ENCODE measurements at places on chromosomes 13 and 19. TPM values are rescaled to one million over a fixed set of nuclear protein-coding genes. Genes with fewer than 3 reads are reported as not detected.
A peak's percentile ranks its signal among the peaks of the same experiment; 100 is the strongest.

GRCh38 chr19:34041925-34042521, 130.3 kb upstream of the LSM14A start:
- H3K27ac ChIP-seq: no peak overlapping the region
- H3K4me1 ChIP-seq: no peaks in the 10 kb centered on the region
- H3K27me3 ChIP-seq: no peaks in the 10 kb centered on the region
- DNase-seq: peak; percentile 83
- H3K4me3 ChIP-seq: no peak overlapping the region
- no peaks in the 10 kb centered on the region for H3K36me3 ChIP-seq

GRCh38 chr13:93628136-93628797, 401.7 kb downstream of the GPC6 start:
- H3K27ac ChIP-seq: no peak overlapping the region
- DNase-seq: peak; percentile 38
- H3K4me3 ChIP-seq: no peak overlapping the region
- H3K4me1 ChIP-seq: peaks cover 3% of the 10 kb centered on the region
- no peaks in the 10 kb centered on the region for H3K27me3 ChIP-seq
- H3K36me3 ChIP-seq: peaks cover 5% of the 10 kb centered on the region

DNA sequence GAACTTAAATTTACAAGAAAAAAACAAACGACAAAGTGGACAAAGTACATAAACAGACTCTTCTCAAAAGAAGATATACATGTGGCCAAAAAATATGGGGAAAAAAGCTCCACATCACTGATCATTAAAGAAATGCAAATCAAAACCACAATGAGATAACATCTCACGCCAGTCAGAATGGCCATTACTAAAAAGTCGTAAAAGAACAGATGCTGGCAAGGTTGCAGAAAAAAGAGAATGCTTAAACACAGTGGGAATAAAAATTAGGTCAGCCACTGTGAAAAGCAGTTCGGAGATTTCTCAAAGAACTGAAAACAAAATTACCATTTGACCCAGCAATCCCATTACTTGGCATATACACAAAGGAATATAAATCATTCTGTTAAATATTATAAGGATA, 132.7 kb downstream of the UGGT2 start:
- no peak overlapping the region for H3K4me3 ChIP-seq
- H3K36me3 ChIP-seq: peaks cover 33% of the 10 kb centered on the region
- DNase-seq: no peak
- no peaks in the 10 kb centered on the region for H3K27me3 ChIP-seq

GRCh38 chr13:107291875-107292274, 723.9 kb upstream of the ARGLU1 start:
- no peak overlapping the region for H3K27ac ChIP-seq
- H3K27me3 ChIP-seq: no peaks in the 10 kb centered on the region
- no peak overlapping the region for H3K4me3 ChIP-seq
- DNase-seq: no peak
- no peaks in the 10 kb centered on the region for H3K4me1 ChIP-seq

DNA sequence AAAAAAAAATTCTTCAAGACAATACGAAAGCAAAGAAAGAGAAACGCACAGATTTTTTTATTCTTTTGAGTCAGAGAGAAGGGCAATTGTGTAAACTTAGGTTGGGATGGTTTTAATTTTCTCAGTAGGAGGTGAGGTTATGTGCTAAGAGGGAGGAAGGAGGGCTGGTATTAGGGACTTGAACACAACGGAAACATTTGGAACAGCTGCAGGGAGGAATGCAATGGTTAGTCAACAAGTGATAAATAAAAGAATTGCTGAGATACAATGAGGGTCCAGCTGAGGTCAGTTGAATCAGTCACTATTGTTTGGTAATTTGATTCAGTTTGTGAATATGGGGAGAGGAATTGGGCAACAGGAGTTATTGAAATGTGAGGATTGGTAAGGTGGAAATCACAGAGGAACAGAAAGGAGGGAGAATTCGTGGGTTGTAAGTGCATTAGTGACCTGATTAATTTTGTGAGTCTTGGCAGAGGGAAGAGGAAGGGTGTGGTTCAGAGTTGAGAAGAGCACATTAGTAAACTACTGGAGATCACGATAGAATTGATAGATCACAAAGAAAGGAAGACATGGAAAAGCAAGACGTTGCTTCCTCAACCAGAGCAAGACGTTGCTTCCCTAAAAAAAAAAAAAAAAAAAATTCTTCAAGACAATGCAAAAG, 499.5 kb upstream of the SPRY2 start:
- H3K27me3 ChIP-seq: no peaks in the 10 kb centered on the region
- peaks cover 7% of the 10 kb centered on the region for H3K4me1 ChIP-seq
- H3K27ac ChIP-seq: peak overlapping the region; percentile 52
- no peak for DNase-seq
- H3K36me3 ChIP-seq: peaks cover 16% of the 10 kb centered on the region
- H3K4me3 ChIP-seq: no peak overlapping the region

Gene VSTM1
- 0.48 TPM for total RNA-seq

Gene RASIP1
- total RNA-seq: 2.8 TPM
